Stimulated activated CD8-positive, alpha-beta memory T cell treated with anti-CD3 and anti-CD28 coated beads, Interleukin-4, amount 100 ng/mL, for 1 hour (primary cell): ENCODE measurements at places on chromosomes 3 and 15.
A peak's percentile ranks its signal among the peaks of the same experiment; 100 is the strongest.

DNA sequence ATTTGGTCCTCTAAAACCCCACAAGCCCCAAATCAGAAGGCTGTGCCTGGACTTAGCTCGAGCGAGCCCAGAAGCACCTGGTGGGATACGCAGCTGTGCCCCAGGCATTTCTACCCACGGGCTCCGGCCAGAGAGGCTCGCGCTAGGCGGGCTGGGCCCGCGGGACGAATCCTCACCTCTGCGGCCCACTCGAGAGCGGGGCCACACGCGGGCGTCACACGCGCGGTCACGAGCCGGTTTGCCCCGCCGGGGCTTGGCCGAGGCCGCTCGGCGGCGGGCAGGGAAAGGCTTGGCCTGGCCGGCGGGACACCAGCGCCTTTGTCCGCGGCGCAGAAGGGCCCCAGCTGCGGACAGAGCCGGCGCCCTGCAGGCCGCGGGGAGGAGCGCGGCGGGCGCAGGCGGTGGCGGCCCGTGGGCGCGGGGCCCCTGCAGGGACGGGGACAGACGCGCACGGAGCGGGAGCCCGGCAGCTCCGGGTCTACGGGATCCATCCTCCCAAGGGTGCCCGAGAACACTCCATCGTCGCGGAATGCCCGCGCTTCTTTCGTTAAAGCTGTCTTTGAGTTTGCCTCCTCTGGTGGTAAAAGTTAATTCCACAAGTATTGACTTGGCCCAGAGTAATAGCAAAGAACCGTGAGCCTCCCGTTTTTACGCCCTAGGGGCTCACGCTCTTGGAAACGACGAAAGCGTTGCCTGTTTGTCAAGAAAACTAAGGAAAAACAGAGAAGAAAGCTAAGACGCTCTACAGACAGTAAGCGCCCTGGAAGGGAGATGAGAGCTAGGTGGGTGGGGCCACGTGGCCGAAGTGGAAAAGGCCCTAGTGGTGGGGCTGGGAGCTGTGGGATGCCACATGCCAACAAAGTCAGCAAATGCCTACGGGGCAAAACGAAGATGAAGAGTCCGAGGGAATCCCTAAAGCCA lies 26.4 kb downstream of the TYRO3 start:
- peak; percentile 2 for DNase-seq

GRCh38 chr15:31275331-31276262 lies 51.0 kb upstream of the KLF13 start:
- DNase-seq: no peak

GRCh38 chr3:66210687-66211295 lies 10.0 kb upstream of the SLC25A26 start:
- DNase-seq: no peak

DNA sequence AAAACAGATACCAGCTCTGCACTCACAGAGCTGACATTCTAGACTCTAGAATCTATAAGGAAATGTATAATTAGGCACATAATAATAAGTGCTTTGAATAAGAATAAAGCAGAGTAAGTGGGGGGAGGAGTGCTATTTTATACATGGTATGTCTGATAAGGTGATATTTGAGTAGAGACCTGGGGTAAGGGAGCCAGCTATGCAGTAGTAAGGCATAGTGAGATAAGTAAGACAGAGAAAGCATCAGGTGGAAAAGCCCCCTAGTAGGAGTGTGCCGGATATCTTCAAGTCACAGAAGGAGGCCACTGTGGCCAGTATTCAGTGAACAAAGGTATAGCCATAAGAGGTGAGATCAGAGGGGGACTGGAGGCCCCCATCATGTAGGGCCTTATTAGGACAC lies 3.0 kb downstream of the SS18L2 start:
- no peak for DNase-seq

DNA sequence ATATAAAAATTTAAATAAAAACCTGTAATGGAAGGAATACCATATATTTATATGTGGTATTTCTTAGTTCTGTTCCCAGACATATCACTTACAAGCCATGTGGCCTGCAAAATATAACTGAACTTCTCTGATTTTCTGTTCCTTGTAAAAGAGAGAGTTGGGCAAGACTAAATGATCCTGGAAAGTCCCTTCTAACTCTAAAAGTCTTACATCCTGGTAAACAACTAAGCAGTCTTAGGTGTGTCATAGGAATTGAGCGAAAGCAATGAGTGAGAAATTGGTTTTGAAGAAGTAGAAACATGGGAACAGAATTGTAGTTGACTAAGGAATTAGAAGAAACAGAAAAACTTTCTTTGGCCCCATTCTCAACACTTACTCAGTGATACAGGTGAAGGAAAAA lies 25.3 kb upstream of the IL20RB start:
- no peak for DNase-seq
